ENCODE measurements at places on chromosomes 4 and X. TPM values are rescaled to one million over a fixed set of nuclear protein-coding genes. Genes with fewer than 3 reads are reported as not detected.
A peak's percentile ranks its signal among the peaks of the same experiment; 100 is the strongest.

DNA sequence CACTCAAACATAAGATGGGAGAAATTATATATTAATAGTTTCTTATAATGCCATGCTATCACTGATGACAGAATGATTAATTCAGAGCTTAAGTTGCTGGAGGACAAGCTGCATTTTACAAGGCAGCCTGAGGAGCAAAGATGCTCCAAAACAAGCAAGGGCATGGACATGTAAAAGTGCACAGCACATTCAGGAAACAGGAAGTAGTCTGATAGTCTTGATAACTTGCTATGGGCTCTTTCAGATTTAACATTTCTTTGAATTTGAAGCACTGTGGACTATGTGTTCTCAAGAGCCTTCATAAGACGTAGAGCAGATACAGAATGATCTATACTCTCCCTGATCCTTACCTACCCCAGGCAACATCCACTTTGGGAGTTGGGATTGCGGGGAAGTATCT is 50.0 kb downstream of the AMMECR1 start:
- no peaks in the 10 kb centered on the region for H3K27me3 ChIP-seq
- H3K27ac ChIP-seq: peak overlapping the region; percentile 4
- no peaks in the 10 kb centered on the region for H3K36me3 ChIP-seq
- peaks cover 19% of the 10 kb centered on the region for H3K4me1 ChIP-seq
- no peak for DNase-seq

The PDGFRA gene
- total RNA-seq: 69.6 TPM

- peaks cover 4% of the 10 kb centered on the region for H3K27me3 ChIP-seq
- no peak for DNase-seq
- no peaks in the 10 kb centered on the region for H3K36me3 ChIP-seq
- H3K4me3 ChIP-seq: no peak overlapping the region
Measured at GRCh38 chr4:16914208-16914607, 15.8 kb upstream of the LDB2 start.

The FRMPD3 gene
- total RNA-seq: not detected

The GAGE2A gene
- not detected for total RNA-seq

The CTAG2 gene
- total RNA-seq: not detected

The NMU gene
- total RNA-seq: 0.80 TPM

DNA sequence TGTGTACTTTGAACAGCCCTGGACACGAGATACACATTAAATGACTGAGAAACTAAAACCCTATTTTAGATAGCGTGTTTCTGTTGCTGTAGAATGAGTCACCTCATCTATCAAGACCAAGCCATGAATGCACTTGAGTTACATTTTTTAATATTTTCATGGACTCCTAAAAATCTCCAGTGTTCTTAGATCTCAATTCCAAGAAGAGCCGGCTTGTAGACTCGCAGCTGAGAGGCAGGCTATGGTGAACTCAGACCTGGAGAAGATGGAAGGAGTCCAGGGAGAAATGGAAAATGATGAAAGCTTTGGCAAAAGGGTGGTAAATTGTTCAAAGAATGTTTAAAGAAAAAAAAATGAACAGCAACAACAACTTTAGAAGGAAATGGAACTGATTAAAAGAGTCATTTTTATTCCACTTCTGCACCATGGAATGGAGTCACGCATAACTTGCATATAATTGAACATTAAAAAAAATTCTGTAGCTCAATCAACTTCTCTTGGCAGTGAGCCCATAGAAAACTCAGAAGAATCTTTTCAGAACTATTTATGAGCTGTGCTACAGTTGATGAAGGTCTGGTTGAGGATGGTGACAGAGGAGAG is 129.8 kb downstream of the MXRA5 start:
- no peak overlapping the region for H3K4me3 ChIP-seq
- H3K27me3 ChIP-seq: no peaks in the 10 kb centered on the region
- no peaks in the 10 kb centered on the region for H3K4me1 ChIP-seq
- no peaks in the 10 kb centered on the region for H3K36me3 ChIP-seq
- no peak for DNase-seq

- no peaks in the 10 kb centered on the region for H3K36me3 ChIP-seq
- H3K4me1 ChIP-seq: no peaks in the 10 kb centered on the region
- no peak for DNase-seq
- peaks cover 3% of the 10 kb centered on the region for H3K27me3 ChIP-seq
- no peak overlapping the region for H3K4me3 ChIP-seq
Measured at GRCh38 chrX:138765051-138765450, 53.5 kb upstream of the FGF13 start.

- peaks cover 4% of the 10 kb centered on the region for H3K4me1 ChIP-seq
- peaks cover 30% of the 10 kb centered on the region for H3K36me3 ChIP-seq
- no peak for DNase-seq
- H3K4me3 ChIP-seq: no peak overlapping the region
Measured at GRCh38 chr4:244471-244870, 60.8 kb downstream of the ZNF732 start.

- H3K36me3 ChIP-seq: peaks cover 10% of the 10 kb centered on the region
- no peaks in the 10 kb centered on the region for H3K27me3 ChIP-seq
- no peak overlapping the region for H3K27ac ChIP-seq
- H3K4me1 ChIP-seq: peaks cover 5% of the 10 kb centered on the region
- no peak overlapping the region for H3K4me3 ChIP-seq
- DNase-seq: no peak
Measured at GRCh38 chr4:20265726-20266125, 14.0 kb downstream of the SLIT2 start.

The BOD1L1 gene
- 35.8 TPM for total RNA-seq

The COL25A1 gene
- 0.45 TPM for total RNA-seq

The CTPS2 gene
- total RNA-seq: 25.3 TPM

- no peak overlapping the region for H3K27ac ChIP-seq
- H3K36me3 ChIP-seq: no peaks in the 10 kb centered on the region
- H3K27me3 ChIP-seq: no peaks in the 10 kb centered on the region
- H3K4me1 ChIP-seq: no peaks in the 10 kb centered on the region
Measured at GRCh38 chrX:30965767-30966166, 76.7 kb upstream of the TAB3 start.

- no peaks in the 10 kb centered on the region for H3K36me3 ChIP-seq
- H3K4me3 ChIP-seq: peak overlapping the region; percentile 57
- no peak for DNase-seq
- peak overlapping the region; percentile 99 for H3K27ac ChIP-seq
- no peaks in the 10 kb centered on the region for H3K27me3 ChIP-seq
Measured at GRCh38 chr4:7910263-7910896, 29.3 kb downstream of the AFAP1 start.

The DRP2 gene
- 0.23 TPM for total RNA-seq

- no peak overlapping the region for H3K4me3 ChIP-seq
- DNase-seq: no peak
- no peak overlapping the region for H3K27ac ChIP-seq
- H3K36me3 ChIP-seq: peaks cover 11% of the 10 kb centered on the region
- no peaks in the 10 kb centered on the region for H3K27me3 ChIP-seq
Measured at GRCh38 chr4:5526080-5526846, 182.1 kb downstream of the EVC2 start.

DNA sequence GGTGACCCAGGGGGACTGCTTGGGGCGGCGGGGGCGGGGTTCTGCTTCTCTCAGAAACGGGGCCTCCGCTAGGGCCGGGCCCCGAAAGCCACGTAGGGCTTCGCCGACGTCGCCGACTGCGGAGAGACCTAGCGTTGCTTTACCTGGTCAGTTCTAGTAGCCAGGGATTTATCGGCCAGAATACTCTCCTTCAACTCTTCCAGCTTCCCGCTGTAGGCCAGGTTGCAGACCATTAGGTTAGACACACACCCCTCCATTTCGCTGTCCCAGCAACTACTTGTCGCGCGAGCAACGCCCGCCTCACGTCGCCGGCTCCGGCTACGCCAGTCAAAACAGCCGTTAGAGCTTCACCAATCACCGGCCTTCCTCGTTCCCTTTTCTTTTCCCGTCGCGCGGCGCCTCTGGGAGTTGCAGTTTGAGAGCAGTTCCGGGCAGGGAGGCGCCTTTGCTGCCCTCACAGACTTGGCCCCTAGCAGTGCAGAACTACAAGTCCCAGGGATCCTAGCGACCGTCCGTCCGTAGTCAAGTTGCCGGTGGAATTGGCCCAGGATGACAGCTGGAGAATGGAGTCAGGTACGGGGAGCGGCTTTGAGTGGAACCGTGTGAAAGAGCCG is at the start of the genes ATG4A and PSMD10:
Gene ATG4A (plus strand): TSS at position 515 of the 614 bp plus-strand sequence. CDS start 49 bp downstream, at position 564.
Gene PSMD10 (minus strand): TSS at position 279 of the 614 bp plus-strand sequence. CDS start 22 bp downstream, at position 257.
- H3K36me3 ChIP-seq: peaks cover 4% of the 10 kb centered on the region
- peaks cover 7% of the 10 kb centered on the region for H3K4me1 ChIP-seq
- DNase-seq: peak; percentile 98
- H3K4me3 ChIP-seq: no peak within 1 kb of the TSS
- H3K27ac ChIP-seq: no peak within 1 kb of the TSS

The NUDT6 gene
- 4.2 TPM for total RNA-seq

DNA sequence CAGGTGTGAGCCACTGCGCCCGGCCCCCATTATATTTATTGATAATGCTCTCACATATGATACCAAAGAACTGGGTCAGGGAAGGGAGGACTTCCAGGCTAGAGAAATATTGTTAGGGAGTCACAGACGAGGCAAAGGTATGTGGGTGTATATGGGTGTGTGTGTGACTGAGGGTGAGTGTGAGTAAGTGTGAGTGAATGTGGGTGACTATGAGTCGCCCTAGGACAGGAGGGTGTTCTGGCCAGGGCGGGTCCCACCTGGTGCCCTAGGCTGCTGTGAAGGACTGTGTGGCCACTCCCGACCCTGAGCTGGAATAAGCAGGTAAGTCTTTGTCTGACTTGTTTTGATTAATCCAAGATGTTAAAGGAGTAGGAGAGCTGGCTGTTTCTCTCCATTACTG is 34.4 kb downstream of the RWDD4 start:
- H3K27ac ChIP-seq: no peak overlapping the region
- H3K36me3 ChIP-seq: no peaks in the 10 kb centered on the region
- H3K4me1 ChIP-seq: no peaks in the 10 kb centered on the region
- no peak for DNase-seq
- no peaks in the 10 kb centered on the region for H3K27me3 ChIP-seq

The CC2D2A gene
- total RNA-seq: 31.5 TPM

- peaks cover 19% of the 10 kb centered on the region for H3K36me3 ChIP-seq
- H3K4me1 ChIP-seq: no peaks in the 10 kb centered on the region
- no peak for DNase-seq
- no peak overlapping the region for H3K4me3 ChIP-seq
- H3K27ac ChIP-seq: no peak overlapping the region
Measured at GRCh38 chr4:44701037-44701436, 22.8 kb downstream of the GUF1 start.

The SSX3 gene
- not detected for total RNA-seq

The XKRX gene
- not detected for total RNA-seq

- DNase-seq: no peak
- H3K4me1 ChIP-seq: peaks cover 9% of the 10 kb centered on the region
- H3K27me3 ChIP-seq: no peaks in the 10 kb centered on the region
- H3K36me3 ChIP-seq: peaks cover 28% of the 10 kb centered on the region
Measured at GRCh38 chrX:16588266-16588665, 61.7 kb upstream of the S100G start.

- DNase-seq: no peak
- no peak overlapping the region for H3K4me3 ChIP-seq
- H3K36me3 ChIP-seq: peaks cover 1% of the 10 kb centered on the region
- H3K27ac ChIP-seq: no peak overlapping the region
Measured at GRCh38 chr4:107799669-107800450, 24.9 kb upstream of the SGMS2 start.

- no peak overlapping the region for H3K4me3 ChIP-seq
- peaks cover 92% of the 10 kb centered on the region for H3K4me1 ChIP-seq
- H3K36me3 ChIP-seq: no peaks in the 10 kb centered on the region
- H3K27ac ChIP-seq: peak overlapping the region; percentile 77
Measured at GRCh38 chr4:85787133-85787532, 312.2 kb downstream of the ARHGAP24 start.

- no peak overlapping the region for H3K4me3 ChIP-seq
- H3K27ac ChIP-seq: no peak overlapping the region
- peaks cover 6% of the 10 kb centered on the region for H3K36me3 ChIP-seq
Measured at GRCh38 chr4:78588894-78589545, 37.5 kb downstream of the ANXA3 start.

The CENPVL1 gene
- total RNA-seq: not detected

DNA sequence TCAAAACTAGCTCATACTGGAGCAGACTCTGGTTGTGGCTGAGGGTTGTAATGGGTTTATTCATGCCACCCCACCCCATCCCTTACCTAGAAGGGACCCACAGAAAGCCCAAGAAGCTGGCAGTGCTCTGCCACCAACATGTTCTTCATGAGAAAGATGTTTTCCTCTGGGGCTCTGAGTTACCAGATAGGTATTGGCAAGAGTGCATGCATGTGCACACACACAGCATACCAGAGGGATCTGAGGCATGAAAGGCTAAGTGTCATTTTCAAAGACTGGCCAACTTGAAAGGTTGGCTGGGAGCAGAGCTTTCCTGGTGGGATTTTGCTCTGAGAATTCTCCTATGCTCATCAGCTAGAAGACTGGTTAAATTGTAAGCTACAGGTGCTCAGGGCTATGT is 65.2 kb downstream of the PHOX2B start:
- no peak for DNase-seq
- peaks cover 26% of the 10 kb centered on the region for H3K27me3 ChIP-seq
- no peak overlapping the region for H3K4me3 ChIP-seq
- H3K4me1 ChIP-seq: no peaks in the 10 kb centered on the region
- H3K36me3 ChIP-seq: no peaks in the 10 kb centered on the region

GRCh38 chr4:26992657-26993361 is 132.2 kb downstream of the STIM2 start:
- H3K4me1 ChIP-seq: no peaks in the 10 kb centered on the region
- H3K27ac ChIP-seq: no peak overlapping the region
- H3K36me3 ChIP-seq: peaks cover 1% of the 10 kb centered on the region
- H3K4me3 ChIP-seq: no peak overlapping the region
- no peak for DNase-seq

Measured in chondrocyte (in vitro differentiated cells).